ENCODE measurements at places on chromosomes 5 and 9. TPM values are rescaled to one million over a fixed set of nuclear protein-coding genes. Genes with fewer than 3 reads are reported as not detected.

- DNase-seq, result no peak
Measured at GRCh38 chr9:13684656-13685055, 405.2 kb upstream of the MPDZ start.

- DNase-seq, result no peak
Measured at GRCh38 chr5:78041805-78042204, 252.7 kb downstream of the AP3B1 start.

The SMIM3 gene
- 7.0 TPM for polyA plus RNA-seq

DNA sequence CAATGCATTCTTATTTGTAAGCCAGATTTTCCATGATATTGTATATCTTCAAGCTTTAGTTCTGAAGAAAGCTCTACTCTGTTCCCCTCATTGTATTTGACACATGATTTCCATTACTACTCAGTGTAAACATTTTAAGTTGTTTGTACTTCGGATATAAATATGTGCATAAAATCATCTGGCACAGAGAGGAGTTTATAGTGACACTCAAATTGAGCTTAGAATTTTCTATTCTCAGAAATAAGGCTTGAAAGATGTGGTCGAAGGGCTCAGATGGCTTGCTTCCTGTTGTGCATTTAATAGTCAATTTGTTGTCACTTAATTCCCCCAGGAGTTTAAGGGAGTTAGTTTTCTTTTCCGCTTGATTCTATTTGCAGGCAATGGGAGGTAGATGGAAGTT lies 88.8 kb downstream of the PPIC start:
- DNase-seq, result no peak

DNA sequence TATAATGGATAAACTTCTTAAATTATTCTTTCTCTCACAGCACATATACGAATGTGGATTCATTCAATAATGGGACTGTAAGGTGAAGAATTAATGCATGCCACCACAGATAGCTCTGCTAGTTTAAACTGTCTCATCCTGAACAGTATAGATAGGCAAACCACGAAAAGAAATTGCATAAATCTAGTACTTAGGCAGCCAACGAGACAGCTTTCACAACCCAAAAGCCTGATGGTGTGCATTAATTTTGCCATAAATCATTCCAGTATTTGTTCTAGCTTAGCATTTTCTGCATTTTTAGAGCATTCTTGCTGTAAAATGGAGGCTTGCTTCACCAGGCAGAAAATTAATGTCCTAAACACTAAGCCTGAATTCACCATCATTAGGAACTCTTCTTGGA lies 834.2 kb upstream of the DMAC1 start:
- DNase-seq, result no peak

The CSF1R gene
- polyA plus RNA-seq, result 22.9 TPM

GRCh38 chr5:54022223-54022622 lies 288.1 kb downstream of the ARL15 start:
- no peak for DNase-seq

GRCh38 chr5:96844481-96844990 lies 31.8 kb upstream of the ERAP2 start:
- no peak for DNase-seq

Data from forelimb muscle (tissue), 1 donor.